Activated CD4-positive, CD25-positive, alpha-beta regulatory T cell treated with anti-CD3 and anti-CD28 coated beads, Interleukin-2, amount 50 U/mL, for 16 hours (primary cell): ENCODE measurements at places on chromosomes 12 and 14.

DNA sequence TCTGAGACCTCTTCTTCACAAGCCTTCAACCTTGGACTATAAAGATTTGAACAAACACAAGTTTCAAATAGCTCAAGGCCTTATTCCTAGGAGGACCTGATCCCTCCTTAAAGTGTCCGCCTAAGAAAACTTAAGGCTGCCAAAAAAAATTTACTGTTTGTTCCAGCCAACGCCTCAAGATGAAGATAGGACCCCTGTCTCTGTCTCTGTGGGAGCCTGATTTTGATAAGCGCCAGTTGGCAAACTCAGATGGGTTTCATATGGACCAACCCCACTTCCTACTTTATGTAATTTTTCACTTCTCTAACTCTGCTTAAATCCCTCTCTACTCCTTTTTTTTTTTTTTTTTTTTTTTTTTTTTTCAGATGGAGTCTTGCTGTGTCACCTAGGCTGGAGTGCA is 11.0 kb downstream of the FKBP3 start:
- DNase-seq = no peak

- no peak for DNase-seq
Measured at GRCh38 chr12:60421741-60422140, 825.9 kb downstream of the SLC16A7 start.

GRCh38 chr14:81273521-81273920 is 52.8 kb upstream of the GTF2A1 start:
- DNase-seq = no peak

DNA sequence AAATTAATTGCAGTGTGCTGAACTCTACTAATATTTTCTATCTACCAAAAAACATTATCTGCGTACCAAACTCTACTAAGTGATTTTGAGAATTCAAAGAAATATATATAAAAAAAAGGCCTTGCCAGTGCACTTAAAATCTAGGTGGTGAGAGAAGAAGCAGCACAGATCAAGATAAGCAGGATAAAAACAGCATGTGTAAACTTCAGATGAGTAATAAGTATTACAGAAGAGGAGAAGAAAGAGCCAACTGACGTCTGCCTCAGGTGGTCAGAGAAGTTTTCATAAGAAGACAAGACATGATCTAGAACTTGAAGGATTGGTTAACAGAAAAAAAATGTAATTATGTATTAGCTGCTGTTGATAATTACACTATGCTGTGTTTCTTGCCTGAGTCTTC is 166.4 kb downstream of the DUSP6 start:
- DNase-seq = no peak

DNA sequence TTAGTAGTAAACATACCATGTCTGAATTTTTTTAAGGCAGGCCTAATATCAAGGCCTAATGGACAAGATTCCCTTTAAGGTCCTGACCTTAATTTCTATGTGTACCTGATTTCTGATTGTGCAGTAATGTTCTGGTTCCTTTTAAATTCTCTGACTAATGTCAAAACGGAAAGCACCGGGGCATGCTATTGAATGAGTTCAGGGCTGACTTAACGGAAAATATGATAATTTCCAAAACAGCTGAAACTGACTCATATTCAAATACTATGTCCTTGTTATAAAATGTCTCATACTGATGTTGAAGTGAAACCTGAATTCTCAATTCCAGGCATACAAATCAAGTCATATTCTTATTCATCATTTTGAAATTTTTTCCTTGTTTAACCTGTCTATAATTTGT is 6.7 kb downstream of the TAS2R43 start:
- no peak for DNase-seq

DNA sequence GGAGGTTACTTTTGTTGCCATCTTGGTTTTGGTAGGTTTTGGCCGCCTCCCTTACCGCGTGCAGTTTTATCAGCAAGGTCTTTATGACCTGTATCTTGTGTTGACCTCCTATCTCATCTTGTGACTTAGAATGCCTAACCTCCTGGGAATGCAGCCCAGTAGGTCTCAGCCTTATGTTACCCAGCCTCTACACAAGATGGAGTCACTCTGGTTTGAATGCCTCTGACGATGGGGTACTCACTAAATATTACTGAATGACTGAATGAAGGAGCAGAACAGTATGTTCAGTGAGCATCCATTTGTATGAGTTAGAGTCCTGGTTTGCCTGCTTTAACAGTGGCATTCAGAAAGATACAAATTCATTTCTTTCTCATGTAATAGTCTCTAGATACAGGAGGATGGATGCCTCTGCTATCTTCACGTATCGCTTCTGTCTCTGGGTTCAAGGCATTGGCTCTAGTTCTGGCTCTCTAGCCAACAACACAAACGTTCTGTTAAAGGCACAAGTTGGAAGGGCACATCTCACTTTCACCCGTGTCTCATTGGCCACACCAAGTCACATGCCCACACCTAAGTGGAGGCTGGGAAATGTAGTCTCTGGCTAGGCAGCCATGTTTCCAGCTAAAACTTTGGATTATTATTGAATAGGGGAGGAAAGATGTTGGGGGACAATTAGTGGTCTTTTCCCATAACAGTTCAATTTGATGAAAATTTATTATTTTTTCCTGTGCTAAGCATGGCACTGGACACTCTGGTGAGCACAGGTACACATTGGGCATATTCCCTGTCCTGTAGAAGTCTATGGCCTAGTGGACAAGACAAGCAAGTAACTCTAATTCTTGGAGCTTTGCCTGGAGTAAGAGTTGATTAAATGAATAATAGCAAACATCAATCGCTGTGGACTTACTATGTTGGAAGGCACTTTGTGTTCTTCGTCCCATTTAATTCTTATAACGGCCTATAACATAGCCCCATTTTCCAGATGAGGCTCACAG is 75.2 kb upstream of the RPH3A start:
- no peak for DNase-seq

DNA sequence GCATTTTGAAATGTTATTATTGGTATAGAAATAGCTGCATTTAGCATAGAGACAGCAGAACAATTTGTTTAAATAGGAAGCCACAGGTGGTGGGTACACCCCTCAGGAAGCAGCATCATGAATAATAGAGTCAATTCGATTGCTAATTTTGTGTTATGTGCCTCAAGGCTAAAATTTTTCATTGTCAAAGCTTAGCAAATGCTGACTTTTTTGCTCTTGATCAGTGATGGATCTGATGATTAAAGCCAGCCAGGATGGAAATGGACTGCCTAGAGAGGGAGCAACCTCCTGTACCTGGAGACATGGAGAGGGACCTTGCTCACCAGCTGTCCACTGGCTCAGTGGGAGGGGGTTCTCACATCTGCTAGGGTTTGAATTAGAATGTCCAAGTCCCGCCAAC is 4.5 kb upstream of the KRT8 start:
- DNase-seq = no peak

DNA sequence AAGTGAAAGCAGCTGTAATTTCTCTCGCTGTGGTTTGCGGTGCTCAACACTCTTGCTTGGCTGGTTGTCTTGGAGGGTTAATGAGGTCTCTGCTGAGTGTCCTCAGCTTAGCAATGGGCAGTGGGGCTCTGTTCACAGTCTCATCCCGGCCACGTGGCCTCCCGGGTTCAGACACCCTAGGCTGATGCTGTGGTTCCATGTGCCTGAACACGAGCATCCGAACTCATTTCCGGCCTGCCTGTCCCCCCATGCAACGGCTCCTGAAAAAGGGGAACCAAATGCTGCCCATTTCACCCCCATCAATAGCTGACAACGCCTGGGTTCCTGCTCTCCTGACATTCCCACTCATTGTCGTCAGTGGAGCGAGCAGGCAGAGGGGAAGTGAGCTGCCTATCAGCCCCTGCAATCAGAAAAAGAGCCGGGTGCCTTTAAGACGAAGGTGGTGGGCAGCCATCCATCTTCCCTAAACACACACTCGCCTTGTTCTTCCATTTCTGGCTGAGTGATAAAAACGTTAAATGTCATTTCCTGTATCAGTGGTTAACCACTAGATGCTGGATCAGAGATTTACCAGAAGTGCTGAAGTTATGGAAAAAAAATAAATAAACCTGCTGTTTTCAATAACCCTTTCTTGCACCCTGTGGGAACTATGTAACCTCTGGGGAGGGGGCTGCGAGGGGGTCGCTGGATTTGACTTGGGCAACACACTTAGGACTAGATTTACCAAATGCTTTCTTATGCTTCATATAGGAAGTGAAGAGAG is 60.3 kb upstream of the BCL2L14 start:
- DNase-seq = no peak

GRCh38 chr14:49857427-49858003 is 4.9 kb upstream of the NEMF start:
- DNase-seq = no peak

GRCh38 chr12:116520801-116521471 is 38.2 kb upstream of the MAP1LC3B2 start:
- no peak for DNase-seq

DNA sequence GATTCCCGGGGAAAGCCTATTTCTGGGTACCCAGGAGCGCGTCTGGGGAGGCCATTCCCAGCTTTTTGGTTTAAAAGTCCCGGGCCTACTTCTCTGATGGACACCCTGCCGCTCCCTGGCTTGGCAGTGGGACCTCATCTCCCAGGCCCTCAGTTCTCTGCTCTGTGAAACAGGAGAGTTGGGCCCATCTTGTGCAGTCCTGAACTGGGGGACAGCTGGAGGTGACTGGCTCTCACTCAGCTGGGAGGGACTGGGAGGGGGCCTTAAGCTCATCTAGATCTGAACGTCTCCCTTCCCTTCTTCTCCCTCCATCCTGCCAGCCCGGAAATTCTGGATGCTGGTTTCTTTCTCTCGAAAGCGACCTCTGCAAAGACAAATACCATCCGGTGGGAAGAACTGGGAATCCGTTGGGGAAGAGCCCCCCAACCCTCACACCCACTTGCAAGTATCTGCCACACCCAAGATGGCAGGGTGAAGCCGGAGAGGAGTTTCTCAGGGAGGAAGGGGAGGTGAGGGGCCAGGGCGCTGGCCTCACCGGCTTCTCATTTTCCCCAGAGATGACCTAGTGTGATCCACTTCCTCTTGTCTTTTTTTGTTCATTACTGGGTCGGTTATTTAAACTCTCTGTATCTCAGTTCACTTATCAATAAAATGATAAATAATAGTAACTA is 1.4 kb downstream of the RIN3 start:
- no peak for DNase-seq

DNA sequence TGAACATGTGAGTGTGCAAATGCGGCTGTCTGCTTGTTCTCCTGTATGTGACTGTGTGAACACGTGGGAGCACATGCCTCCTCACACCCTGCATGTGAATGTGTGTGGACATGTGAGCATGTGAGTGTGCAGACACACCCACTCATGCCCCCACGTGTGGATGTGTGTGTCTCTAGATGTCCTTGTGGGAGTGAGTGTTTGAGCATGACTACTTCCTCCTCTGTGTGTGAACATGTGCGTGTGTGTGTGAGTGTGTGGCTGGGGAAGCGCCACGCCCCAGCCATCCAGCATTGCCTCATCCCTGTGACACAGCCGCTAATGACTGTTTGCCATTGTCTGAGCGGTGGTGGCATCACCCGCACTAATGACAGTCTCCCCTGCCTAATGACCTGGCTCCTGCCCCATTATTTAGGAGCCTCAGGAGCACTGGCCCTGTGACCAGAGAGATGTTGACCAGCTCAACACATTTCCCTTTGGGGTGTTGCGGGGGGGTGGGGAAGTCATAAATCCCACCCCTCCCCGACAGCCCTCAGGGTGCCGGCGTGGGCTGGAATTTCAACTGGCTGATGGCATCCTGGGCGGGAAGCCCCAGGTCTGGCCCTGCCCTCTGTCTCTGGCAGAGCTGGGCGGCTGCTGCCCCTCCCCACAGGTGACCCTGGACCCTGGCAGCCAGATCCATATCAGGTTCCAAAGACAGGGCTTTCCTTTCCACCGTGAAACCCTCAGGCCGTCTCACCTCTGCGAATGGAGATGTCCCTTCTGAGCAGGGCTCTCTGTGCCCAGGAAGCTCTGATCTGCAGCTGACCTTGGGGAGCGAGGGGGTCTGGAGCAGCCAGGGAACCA is 11.5 kb upstream of the KRT80 start:
- no peak for DNase-seq

DNA sequence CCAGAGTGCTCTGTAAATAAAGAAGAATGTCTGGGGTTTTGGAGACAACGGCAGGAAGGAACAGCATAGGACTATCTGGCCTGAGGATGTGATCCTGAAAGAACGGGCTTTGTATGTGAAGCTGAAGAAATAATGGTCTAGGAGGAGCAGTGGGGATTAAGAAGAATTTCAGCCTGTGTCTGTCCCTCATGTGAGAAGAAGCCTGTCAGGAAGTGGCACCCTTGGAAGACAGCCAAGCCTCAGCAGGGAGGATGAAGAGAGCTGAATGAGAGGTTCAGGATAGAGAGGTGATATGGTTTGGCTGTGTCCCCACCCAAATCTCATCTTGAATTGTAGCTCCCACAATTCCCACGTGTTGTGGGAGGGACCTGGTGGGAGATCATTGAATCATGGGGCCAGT is 56.9 kb upstream of the TCL1A start:
- DNase-seq = no peak

DNA sequence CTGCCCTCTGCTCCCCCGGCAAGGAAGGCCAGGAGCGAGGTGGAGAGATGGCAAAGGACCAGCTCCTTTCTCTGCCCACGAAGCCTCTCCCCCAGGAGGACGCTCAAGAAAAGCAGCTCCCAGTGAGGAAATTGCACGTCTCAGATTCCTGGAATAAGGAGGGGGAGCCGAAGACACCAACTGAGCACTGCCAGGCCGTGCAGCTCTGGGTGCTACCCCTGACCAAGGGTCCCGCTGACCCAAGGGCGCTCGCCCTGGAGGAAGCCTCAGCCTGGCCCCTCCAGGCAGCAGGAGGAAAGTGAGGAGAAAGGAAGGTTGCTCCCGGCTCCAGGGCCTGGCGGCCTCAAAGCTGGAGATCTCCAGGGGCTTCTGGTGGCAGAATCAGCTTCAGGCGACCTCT is 174.1 kb upstream of the SFSWAP start:
- no peak for DNase-seq

- peak; percentile 21 for DNase-seq
Measured at GRCh38 chr14:104723651-104724406, at the start of gene ADSS1. Gene ADSS1 (plus strand): TSS chr14:104724229. CDS start chr14:104724271, 42 bp downstream.

DNA sequence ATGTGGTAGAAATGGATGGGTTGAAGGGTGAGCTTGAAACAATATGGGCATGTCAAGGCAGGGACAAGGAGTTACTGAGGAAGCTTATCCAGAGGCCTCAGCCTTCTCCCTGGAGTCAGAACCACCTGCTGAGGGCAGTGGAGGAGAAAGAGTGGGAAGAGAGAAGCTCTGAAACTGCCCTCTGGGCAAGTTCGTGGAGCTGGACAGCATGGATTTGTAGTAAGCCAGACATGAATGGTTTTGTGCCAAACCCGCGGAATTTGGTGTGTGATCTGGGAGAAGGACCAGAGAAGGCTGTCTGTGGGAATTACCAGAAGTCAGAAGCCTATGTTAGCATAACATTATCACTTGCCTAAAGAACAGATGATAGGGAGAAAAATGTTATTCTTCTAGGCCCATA is 164.8 kb downstream of the SLC41A2 start:
- no peak for DNase-seq

DNA sequence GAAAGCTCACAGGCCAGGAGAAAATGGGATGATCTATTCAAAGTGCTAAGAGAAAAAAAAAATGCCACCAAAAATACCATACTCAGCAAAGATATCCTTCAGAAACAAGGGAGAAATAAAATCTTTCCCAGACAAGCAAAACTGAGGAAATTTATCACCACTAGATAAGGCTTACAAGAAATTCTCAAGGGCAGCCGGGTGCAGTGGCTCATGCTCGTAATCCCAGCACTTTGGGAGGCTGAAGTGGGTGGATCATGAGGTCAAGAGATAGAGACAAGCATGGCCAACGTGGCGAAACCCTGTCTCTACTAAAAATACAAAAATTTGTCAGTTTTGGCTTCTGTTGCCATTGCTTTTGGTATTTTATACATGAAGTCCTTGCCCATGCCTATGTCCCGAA is 48.2 kb downstream of the CRY1 start:
- DNase-seq = no peak
